ENCODE measurements at places on chromosomes 4 and X. TPM values are rescaled to one million over a fixed set of nuclear protein-coding genes. Genes with fewer than 3 reads are reported as not detected.
A peak's percentile ranks its signal among the peaks of the same experiment; 100 is the strongest.

DNA sequence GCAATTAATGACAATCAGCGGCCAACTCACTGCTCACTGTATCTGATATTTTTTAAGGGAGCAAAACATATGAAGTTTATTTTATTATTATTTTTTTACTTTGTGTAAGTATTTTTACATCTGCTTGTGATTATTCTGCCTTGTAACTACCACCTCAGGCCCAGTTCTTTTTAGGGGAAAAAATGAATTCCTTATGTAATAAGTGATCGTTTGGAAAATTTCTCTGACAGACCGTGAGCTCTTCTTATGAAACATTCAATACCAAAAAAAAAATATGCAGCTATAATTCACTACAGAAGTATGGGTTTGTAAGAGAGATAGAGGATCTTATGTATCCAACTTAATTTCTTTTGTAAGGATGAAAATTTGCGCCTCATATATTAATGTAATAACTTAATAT is 33.5 kb upstream of the STOX2 start:
- no peak for DNase-seq

- DNase-seq: no peak
Observed at GRCh38 chr4:141425124-141425523, 204.4 kb downstream of the ZNF330 start.

GRCh38 chrX:141947350-141947749 is 43.7 kb downstream of the MAGEC1 start:
- DNase-seq: no peak

GRCh38 chr4:82770607-82771006 is 28.0 kb downstream of the SCD5 start:
- DNase-seq: no peak

GRCh38 chrX:136047969-136048368 is 62.7 kb downstream of the SLC9A6 start:
- no peak for DNase-seq

DNA sequence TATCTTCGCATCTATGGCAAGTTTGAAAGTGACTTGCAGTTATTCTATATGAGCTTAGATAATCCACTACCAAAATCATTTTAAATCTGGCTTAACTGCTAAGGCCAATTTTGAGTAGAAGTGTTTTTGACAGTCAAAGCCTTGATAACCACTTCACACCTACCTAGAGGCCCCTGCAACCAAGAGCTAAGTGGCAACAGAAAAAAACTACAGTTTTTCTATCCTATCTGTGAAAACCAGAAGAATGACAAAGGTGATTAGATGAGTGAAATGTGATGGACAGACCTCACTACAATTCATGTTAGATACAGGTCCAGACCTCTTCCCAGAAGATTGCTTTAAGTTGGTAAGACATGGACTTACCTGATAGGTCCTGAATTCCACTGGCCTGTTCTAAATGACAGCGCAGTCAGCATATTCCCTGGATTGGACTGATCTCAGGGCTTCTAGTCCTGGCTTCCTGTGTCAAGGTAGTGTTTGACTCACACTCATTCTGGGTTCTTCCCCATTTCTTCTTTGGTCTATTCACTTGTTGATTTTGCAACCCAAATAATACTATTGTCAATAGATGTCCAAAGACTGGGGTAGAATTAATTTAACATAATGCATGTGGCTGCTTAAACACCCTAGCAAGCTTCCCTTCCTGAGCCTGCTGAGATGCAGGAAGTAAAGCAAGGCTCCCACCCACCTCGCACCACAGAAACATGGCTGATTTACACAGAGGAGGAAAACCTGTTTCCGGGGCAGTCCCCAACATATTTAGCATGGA is 65.1 kb downstream of the PPP3CA start:
- DNase-seq: no peak

GRCh38 chr4:152988721-152989553 is 52.8 kb downstream of the FHDC1 start:
- DNase-seq: no peak

DNA sequence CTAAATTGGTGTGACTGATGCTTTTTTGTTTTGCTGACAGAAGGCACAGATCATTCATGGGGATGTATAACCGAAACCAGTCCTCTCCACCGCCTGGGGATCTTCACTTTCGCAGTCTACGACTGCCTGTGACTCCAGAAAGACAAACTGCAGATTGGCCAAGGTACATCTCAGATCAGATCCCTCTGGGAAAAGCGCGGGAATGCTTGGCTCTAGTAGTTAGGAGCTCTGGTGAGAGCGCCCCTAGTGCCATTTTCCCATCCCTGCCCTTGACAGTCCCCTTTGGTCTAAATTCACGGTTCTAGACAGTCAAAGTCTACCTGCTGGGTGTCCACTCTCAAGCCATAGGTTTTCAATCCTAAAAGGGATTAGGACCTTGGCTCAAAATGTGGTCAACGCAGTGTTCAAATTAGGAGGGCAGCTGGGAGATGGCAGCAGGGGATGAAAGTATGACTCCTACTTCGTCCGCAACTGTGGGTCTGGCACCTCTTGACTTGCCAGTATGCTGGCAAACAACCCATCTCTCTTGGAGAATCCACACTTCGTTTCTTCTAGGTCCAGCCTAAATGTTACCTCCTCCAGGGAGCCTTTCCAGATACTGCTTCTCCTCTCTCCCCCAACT is 6.9 kb upstream of the HAND2 start:
- no peak for DNase-seq

- no peak for DNase-seq
Observed at GRCh38 chr4:147103403-147103946, 157.8 kb upstream of the TTC29 start.

DNA sequence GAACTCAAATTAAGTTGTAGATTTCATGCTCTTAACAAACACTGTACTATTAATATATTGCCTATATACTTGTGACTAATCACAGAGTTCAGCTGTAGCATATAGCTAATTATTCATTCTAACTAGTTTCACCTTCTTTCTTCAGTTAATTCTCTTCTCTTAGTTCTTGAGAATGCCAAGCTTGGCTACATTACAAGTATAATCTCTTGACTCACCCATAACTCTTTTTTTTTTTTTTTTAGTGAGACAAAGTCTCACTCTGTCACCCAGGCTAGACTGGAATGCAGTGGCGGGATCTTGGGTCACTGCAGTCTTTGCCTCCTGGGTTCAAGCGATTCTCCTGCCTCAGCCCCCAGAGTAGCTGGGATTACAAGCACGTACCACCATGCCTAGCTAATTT is 5.4 kb downstream of the KLHL5 start:
- DNase-seq: no peak

GRCh38 chr4:120699354-120699753 is 223.2 kb downstream of the PRDM5 start:
- DNase-seq: no peak

GRCh38 chrX:68508799-68509198 is 9.9 kb downstream of the YIPF6 start:
- no peak for DNase-seq

GRCh38 chr4:36551697-36552214 is 270.3 kb downstream of the DTHD1 start:
- no peak for DNase-seq

DNA sequence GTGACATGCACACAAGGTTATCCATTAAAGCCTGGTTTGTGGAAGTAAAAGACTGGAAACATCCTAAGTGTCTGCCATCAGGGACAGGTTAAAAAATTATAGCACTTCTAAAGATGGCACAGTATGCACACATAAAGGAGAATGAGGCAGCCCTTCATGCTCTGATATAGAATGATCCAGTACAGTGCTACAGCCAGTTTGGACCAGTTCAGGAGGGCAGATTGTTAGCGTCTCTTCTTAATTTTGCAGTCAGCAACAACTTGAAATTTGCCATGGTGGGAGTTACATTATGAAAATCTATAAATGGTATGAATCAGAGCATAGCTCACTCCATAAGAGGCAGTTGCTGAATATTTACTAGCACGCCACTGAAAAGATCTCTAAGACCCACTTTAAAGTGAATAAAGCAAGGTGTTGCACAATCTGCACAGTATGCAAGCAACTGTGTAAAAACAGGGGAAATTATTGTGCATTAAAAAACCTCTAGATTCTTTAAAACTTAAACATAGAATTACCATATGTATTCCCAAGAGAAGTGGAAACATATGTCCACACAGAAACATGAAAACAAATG is 20.3 kb upstream of the SOD3 start:
- no peak for DNase-seq

DNA sequence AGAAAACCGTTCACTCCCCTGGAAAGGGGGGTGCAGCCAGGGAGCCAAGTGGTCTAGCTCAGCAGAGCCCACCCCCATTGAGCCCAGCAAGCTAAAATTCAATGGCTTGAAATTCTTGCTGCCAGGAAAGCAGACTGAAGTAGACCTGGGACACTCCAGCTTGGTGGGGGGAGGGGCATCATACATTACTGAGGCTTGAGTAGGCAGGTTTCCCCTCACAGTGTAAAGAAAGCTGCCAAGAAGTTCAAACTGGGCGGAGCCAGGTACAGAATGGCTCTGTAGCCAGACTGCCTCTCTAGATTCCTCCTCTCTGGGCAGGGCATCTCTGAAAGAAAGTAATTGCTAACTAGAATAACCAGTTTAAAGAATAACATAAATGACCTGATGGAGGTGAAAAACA is 372.3 kb upstream of the F9 start:
- DNase-seq: no peak

- DNase-seq: no peak
Observed at GRCh38 chr4:105666693-105667092, 41.8 kb downstream of the INTS12 start.

DNA sequence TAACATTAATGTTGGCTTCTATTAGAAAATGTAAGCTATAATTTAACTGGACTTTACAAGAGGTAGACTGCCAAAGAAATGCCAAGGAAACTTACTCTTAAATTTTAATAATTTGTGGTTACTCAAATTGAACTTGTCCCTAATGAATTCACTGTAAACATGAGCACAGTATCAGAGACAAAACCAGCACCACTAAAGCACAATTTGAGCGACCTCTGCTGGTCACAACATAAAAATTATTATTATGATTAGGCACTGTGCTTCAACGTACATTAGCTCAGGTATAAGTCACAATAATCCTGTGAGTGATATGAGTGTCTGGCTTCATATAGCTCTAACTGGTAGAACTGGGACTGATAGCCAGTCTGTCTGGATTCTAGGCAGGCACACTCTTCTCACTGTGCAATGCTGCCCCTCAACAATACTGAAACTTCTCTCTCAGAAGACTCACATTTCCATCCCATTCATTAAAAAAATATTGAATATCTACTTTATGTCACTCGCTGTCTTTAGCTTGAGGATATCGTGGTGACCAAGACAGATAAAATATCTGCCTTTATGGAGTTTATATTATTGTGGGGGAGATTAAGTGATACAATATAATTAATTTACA is 8.0 kb downstream of the NUDT6 start:
- no peak for DNase-seq

DNA sequence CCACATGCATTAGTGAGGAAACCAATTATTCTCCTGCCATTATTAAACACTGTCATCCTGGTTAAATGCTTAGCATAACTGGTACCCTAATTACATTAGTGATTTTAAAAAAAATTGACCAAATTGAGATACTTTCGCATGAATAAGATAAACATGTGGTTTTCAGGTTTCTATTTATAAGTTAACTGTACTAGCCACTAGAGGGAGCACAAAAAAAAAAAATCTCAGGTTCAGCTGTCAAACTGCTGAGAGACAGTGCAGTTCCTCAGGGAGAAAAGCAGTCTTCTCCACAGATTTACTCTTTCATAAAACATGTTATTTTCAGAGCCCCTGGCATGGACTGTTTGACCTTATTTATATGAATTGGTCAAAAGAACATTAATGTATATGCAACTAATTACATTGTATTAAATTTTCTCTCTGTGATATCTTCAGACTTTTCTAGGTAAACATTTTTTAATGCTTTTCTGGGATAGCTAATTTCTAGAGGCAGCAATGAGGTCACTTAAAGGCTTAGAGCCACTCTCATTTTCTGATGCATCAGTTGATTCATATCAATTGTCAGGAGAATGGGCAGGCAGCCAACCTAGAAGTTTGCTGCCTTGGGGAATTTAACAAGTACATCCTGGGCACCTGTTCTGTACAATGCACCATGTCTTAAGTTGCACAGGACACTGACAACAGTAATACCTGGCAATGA is 167.5 kb downstream of the CDS1 start:
- DNase-seq: no peak

GRCh38 chr4:159174645-159175084 is 71.8 kb downstream of the RAPGEF2 start:
- DNase-seq: no peak

GRCh38 chr4:74665346-74665745 is 129.0 kb downstream of the BTC start:
- DNase-seq: no peak

DNA sequence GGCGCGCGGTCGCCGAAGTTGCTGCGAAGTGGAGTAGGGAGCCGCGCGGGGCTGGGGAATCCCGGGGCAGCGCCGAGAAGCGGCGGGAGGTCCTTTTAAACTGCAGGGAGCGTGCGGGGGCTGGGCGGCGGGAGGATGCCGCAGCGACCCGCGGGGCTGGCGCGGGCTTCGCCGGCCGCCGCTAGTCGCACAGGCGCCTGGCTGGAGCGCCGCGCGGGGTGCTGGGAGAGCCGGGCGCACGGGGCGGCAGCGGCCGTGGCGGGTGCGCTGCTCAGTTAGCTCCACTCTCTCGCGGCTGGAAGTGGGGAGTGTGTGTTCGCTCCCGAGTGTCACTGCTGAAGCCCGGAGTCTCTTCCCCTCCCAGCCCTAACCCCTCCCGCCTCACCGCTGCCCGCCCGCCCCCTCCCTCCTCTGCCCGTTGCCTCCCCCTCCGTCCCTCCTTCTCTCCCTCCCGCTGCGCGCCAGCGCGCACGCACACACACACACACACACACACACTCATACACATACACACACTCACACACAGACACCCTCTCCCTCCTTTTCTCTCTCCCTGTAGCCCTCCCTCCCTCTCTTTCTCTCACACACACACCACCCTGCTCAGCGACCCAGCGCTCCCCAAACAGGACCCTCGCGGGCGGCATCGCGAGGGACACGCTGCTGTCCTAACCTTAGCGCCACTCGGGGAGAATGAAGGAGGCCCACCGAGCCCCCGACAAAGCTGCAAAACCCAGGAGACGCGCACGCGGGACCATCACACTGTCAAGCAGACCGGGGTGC is at the start of gene NDNF:
Gene NDNF, minus strand, starts transcription at position 312 of the 780 bp plus-strand sequence. CDS start 26,698 bp downstream, outside the sequence.
- peak; percentile 90 for DNase-seq

GRCh38 chrX:120262859-120263708 is 12.5 kb downstream of the ZBTB33 start:
- no peak for DNase-seq

Gene CETN2
- 30.3 TPM for total RNA-seq

Gene PABPC5
- 4.9 TPM for total RNA-seq

Gene RNF212
- 31.0 TPM for total RNA-seq

Gene MAGEA9B
- not detected for total RNA-seq

Gene PRKG2
- 0.25 TPM for total RNA-seq

Gene CT55
- not detected for total RNA-seq

Gene ZC4H2
- 10.1 TPM for total RNA-seq

Gene SLC9A7
- total RNA-seq: 10.8 TPM

Gene PAGE5
- not detected for total RNA-seq

Gene CENPVL2
- total RNA-seq: not detected

Gene FHDC1
- total RNA-seq: 0.36 TPM

Gene CYLC1
- total RNA-seq: not detected

Gene CDS1
- 6.7 TPM for total RNA-seq

Gene F11
- not detected for total RNA-seq

Measured in ovary (tissue), 10 donors.